ENCODE measurements at places on chromosomes 12 and 14. TPM values are rescaled to one million over a fixed set of nuclear protein-coding genes. Genes with fewer than 3 reads are reported as not detected.

COPZ1 gene
- 222 TPM for polyA plus RNA-seq

SSTR1 gene
- 2.8 TPM for polyA plus RNA-seq

NGB gene
- polyA plus RNA-seq = not detected

RGS6 gene
- 2.8 TPM for polyA plus RNA-seq

MYF5 gene
- not detected for polyA plus RNA-seq

SERPINA12 gene
- polyA plus RNA-seq = not detected

TDRD9 gene
- polyA plus RNA-seq = 2.7 TPM

LRRC74A gene
- polyA plus RNA-seq = 0.10 TPM

PLEK2 gene
- 6.7 TPM for polyA plus RNA-seq

LRP1-AS gene
- 0.69 TPM for polyA plus RNA-seq

MOAP1 gene
- 35.4 TPM for polyA plus RNA-seq

GALNT8 gene
- 1.5 TPM for polyA plus RNA-seq

MUCL1 gene
- not detected for polyA plus RNA-seq

ARID4A gene
- polyA plus RNA-seq = 40.4 TPM
